ENCODE measurements at places on chromosomes 5 and 9.

DNA sequence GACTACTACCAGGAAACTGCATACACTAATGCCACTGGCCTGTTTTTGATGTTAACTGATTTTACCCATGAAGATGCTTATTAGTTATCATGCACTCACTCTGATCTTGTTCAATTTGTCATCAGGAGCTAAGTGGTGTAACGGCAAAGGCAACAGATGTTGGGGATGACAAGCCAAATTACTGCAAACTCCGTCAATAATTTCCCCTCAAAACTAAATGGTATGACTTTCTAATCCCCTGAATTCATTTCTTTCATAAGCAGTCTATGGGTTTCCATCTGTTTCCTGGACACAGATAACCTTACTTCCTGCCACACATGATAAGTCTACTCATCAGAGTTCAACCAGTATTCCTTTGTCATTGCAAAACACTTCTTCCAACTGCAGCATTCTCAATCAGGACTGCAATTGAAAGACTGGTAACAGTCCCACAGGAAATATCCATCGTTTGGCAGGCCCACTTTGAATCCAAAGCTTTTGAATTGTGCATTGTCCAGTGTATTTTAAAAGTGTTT lies 96.2 kb upstream of the SMC2 start:
- no peak for DNase-seq

GRCh38 chr9:76333964-76334363 lies 60.3 kb downstream of the RFK start:
- DNase-seq = no peak

DNA sequence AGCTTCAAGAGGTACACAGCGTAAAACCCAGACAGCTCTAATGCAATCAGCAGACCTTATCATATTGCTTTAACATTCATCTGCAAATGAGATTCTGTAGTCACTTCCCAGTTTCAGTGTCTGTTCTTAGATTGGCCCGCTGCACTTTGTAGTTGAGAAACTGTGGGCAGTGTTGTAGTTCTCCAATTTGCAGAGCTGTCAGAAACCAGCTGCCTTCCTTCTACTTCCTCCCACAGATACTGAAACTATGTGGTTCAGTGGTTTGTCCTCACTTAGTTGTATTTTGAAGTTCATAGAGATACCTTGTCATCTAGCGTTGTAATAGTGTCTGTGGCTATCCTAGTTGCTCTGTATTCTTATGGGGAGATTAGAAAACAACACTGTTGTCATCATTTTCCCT lies 39.6 kb upstream of the TRIM36 start:
- no peak for DNase-seq

DNA sequence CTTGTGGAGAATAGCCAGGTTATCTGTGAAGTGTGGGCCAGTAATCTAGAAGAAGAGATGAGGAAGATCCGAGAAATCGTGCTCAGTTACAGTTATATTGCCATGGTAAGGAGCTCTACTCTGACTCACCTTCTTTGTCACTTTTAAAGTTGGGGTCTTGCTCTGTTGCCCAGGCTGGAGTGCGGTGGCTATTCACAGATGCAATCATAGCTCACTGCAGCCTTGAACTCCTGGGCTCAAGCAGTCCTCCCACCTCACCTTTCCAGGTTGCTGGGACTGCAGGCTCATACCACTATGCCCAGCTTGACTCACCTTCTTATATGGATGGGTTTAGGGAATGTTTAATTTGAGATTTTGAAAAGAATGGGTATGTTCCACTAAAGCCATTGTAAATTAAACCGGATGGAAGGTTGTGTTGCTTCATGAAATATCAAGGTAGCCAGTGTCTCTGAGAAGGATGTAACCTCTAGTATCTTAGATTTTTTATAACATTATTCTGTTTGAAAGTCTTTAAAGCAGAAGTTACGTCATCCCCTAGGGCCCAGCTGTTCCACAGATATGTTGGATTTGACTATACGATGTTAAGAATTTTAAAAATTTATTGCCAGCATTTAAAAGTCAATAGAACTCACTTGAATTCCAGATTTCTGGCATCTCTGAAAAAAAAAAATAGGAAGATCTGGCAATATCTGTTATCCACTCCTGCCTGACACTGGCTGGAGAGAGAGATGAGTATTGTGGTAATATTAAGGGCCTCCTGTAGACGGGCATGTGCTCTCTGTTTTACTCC lies 5.1 kb downstream of the CNOT8 start:
- DNase-seq = no peak

DNA sequence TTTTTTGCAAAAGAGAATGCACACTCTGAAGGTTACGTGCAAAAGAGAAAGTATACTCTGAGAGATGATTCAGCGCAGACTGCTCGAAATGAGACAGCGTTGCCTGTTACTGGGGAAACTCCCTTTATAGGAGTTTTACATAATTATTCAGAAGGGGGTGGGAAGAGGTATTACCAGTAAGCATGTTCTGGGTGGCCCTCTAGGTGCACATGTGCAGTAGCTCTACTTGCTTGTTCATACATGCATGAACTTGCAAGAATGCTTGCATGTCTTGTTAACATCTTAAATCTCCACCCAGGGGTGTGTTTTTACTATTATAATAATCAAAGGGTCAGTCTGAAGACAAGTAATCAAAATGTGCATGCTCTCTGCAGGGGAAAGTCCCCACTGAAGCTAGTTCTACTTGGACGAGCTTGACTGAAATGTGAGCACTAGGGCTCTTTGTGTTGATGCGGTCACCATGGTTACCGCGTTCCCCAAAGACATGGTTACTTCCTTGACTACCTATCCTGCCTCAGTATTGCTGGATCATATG lies 75.5 kb downstream of the SGCD start:
- DNase-seq = peak; percentile 17

DNA sequence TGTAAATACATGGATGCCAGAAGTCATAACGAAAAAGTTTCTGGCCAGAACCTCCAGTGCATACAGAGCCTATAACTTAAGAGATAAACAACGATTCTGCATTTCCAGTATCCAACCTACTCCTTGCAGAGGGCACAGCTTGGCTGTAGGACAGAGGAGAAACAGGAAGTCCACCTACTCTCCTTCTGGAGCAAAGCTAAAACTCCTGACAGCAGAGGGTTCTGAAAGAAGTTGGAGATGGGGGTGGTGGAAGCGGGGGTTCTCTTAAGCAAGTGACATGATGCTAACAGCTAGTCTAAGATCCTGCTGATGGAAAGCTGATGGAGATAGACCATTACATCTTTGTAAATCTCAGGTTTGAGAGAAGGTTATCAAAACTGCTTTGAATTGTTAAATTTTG lies 35.5 kb upstream of the CTNNAL1 start:
- DNase-seq = no peak

- no peak for DNase-seq
These were observed 16.2 kb upstream of the TNIP1 start for GRCh38 chr5:151097061-151097460.

- no peak for DNase-seq
These were observed 148.1 kb downstream of the PARP8 start for GRCh38 chr5:50814556-50814955.
